ENCODE measurements at places on chromosomes 2 and 18.

DNA sequence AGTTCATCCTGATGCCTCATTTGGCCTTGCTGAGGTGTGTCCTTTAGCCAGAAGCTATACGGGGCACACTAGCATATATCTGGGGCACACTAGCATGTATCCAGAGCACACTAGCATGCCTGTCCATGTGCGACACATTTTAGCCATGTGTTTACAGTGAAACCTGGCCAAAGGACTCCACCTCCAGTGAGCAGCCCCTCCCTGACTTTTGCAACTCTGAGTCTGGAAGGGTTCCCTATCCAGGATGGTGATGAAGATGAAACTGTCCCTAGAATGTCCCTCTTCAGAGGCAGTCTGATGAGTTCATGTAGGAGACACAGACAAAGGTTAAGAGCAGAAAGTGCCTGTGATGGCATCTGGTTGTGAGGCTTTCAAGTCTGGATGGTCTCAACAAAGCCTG is 61.4 kb upstream of the LGALSL start:
- no peak for DNase-seq

DNA sequence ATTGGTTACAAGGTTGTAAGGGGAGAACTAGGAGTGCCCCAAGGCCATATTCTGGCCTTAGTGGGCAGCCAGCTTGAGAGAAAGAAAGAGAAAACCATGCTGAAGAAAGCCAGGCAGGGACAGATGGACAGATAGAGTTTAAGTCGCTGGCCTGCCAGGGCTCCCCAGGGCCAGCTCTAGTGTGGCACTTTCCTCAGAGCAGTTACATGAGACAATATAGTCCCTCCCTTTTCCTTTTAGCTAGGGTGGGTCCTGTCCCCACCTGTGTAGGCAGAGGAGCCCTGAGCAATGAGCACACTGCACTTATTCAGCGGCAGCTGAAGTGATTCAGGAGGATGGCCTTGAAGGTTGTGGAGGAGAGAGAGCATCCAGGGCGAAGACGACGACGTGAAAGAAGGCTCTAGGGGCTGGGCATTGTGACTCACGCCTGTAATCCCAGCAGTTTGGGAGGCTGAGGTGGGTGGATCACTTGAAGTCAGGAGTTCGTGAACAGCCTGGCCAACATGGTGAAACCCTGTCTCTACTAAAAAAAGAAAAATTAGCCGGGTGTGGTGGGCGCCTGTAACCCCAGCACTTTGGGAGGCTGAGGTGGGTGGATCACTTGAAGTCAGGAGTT is 152.0 kb upstream of the SLC1A4 start:
- DNase-seq, result peak; percentile 83

DNA sequence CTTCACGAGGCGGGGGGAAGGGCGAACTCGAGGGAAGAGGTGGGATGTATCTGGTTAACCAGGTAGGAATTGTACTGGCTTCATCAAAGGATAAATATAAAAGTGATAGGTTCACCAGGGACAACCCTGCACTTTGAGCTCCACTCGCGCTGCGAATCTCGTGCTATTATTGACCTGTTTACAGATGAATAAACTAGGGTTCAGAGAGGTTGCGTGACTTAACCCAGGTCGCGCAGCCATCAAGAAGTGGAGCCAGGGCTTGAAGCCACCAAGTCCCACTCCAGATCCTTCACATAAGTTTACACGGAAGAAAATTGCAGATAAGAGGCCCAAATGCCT is 1.4 kb upstream of the CYP1B1 start:
- DNase-seq, result no peak

DNA sequence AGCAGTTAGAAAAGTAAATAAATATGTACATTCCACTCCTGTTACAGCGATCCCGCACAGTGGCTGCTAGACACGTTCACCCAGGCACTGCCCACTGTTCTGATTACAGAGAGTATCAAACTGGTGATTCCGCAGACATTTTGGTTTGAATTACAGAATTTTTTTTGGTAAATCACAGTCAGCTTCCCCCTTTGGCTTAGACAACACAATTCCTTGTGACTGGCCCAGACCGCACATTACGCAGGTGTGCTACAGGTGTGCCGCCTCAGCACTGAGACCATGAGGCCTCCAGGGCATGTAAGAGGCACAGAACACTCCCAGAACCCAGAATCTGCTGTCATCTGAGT is 112.3 kb downstream of the PXDN start:
- no peak for DNase-seq

DNA sequence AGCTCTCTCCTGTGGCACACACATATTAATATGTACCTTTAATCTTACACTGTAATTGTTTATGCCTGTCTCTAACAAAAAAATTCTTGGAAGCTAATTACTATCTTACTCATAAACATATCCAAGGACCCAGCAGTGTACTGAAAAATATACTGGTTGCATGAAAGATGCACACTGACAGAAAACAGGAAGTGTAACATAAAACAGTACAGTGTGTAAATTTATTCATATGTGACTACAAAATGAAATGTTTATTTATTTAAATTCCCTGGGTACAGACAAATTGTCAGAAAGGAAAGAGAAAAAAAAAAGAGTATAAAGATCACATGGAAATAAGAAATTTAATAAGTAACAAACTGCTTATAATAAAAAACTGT is 28.5 kb downstream of the TMEM131 start:
- DNase-seq, result no peak

GRCh38 chr18:1150344-1150743 is 245.7 kb downstream of the ADCYAP1 start:
- DNase-seq, result no peak

DNA sequence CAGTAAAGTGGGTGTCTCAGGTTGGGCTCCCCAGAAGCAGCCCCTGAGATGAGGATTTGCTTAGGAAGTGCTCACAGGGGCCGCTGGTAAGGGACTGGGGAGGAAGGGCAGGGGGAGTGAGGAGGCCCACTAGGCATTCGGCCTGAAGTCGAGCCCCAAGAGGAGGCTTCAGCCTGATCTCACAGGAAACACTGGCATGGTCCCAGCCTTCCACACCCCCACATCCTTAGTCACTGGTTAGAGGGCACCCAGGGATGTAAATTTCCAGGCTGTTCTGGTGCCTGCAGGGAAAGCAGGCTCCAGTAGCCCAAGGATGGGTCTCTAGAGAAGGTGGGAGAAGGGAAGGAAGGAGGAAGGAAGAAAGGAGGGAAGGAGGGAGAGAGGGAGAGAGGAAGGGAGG is 22.4 kb upstream of the KCNK3 start:
- peak; percentile 91 for DNase-seq

DNA sequence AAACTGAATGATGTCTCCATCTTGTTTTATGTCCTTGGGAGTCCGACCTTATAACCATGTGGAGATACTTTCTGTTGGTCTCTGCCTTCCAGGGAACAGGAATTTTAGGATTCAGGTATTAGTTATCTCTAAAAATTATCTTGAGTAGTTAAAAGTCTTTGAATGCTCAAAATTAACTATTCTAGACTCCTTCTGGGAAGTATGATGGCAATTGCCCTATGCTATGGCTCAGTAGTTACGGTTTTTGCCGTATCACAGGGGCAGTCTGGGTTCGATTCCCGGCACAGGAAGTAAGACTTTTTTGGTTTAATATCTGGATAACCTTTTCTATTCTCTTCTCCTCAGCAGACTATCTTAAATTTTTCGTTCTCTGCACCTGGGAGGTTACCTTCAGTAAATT is 708.7 kb upstream of the LRATD1 start:
- no peak for DNase-seq

DNA sequence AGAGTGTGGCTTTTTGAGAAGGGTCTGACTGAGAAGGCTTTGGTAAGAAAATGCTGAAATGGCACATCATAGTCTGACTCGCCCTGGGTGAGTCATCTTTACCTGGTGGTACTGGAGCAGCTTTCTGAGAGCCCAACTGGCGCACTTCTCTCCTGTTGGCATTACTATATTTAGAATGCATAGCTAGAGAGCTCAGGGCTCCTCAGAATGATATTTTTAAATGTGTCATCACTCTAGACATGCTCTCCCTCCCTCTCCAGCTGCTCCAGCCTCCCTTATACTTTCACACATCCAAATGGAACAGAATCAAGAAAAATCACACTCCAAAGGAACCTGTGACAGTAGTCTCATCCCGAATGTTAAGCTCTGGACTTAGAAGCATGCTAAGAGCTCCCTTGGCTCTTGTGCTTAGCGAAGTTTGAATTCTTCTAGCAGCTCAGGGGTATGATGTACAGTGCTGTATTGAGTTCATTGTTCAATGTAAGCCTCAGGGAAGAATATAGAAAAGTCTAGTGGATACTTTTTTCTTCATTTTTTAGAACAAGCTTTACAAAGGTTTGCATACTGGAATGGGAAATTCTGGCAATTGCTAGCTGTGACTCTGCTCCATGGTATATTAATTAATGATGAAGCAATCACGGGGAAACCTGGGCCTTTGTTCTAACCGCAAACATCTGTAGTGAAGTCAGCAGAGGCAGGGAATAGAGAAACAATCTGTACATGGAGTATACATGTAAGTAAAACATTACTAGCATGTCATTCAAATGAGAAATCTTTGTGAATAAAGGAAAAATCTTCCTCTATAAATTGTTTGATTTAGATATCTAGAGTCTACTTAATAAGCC is 751.2 kb upstream of the NRXN1 start:
- DNase-seq, result peak; percentile 79

DNA sequence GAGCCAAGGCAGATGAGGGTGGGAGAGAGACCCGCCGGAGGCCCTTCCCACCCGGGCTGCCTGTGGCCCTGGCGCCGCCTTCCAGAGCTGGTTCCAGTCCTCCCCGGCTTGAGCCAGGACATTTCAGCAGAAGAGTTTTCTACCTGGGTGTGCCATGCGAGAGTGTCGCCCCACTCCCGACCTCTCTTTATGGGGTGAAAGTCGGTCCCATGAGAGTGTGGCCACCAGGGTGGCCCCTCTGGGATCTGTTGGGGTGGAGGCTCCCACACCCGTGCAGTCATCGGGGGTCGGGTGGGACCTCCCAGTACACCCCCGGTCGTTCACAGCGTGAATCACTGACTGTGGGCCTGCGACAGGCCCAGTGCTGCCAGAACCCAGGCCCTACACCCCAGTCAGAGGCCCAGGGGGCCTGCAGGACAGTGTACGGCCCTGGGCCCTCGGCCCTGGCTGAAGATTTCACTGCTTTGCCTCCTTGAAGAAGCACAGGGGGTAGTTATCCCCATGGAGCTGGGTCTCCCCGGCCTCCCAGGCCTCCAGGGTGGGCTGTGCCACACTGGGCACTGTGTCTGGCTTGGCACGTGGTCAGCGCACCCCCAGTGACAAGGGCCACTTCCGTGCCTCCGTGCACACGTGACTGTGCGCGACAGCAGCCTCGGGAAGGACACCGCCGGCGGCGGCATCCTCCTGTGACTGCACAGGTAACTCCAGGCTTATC is 5.9 kb downstream of the NFATC1 start:
- no peak for DNase-seq

DNA sequence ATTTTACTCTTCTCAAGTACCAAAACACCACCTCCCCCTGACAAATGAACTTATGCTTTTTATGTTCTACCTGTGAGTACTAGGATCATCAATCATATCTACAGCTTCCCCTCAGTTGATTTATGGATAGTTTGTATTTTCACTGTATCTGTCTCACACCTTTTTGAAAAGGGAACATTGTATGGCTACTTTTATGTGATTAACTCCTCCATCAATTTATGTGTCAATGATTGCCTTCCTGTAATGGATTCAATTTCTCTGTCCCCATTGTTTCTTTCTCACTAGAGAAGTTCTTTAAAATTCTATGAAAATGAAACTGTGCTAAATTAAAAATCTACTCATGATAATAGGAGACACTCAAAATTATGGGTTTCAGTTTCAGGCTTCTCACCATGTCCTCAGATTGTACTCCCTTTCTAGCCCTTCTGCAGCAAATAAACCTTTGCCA is 935.0 kb downstream of the TRIB2 start:
- DNase-seq, result no peak

DNA sequence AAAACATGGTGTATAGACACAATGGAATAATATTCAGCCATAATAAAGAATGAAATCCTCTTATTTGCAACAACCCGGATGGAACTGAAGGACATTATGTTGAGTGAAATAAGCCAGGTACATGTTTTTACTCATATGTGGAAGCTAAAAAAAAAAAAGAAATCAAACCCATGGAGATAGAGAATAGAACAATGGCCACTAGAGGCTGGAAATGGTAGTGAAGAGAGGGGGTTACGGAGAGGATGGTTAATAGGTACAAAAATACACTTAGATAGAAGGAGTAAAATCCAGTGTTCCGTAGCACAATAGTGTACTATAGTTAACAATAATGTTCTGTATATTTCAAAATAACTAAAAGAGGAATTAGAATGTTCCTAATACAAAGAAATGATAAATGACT is 12.8 kb upstream of the KIAA2012 start:
- peak; percentile 23 for DNase-seq

DNA sequence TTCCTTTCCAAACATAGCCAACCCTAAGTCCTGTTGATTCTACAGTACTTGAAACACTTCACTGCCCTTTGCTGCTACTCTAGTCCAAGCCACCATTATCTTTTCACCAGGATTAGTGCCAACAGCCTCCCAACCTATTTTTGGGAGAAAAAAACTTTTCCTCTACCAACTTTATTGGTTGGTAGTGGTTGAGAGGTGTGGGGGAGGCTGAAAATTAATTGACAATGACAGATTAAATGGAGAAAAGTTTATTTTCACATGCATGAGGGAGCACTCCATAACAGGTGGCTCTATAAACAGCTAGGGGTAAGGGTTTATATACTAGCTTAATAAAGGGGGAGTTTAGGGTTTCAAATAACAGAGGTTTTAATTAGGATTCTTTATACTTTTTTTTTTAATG is 37.8 kb upstream of the ITPRID2 start:
- no peak for DNase-seq

DNA sequence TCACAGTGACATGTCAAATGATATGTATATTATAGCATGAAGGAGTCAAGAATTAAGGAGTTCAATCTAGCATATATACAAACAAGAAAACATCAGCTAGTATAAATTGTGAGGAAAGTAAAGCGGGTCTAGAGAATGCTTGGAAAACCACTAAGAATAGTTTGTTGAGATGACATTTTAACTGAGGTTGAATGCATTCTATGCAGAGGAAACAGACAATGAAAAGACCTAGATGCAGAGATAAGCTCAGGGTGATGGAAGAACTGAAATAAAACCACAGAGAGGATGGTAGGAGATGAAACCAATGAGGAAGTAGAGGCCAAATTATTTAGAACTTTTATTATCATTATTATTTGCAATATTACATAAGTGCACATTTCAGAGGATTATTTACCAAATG is 803.6 kb upstream of the FANCL start:
- DNase-seq, result no peak

DNA sequence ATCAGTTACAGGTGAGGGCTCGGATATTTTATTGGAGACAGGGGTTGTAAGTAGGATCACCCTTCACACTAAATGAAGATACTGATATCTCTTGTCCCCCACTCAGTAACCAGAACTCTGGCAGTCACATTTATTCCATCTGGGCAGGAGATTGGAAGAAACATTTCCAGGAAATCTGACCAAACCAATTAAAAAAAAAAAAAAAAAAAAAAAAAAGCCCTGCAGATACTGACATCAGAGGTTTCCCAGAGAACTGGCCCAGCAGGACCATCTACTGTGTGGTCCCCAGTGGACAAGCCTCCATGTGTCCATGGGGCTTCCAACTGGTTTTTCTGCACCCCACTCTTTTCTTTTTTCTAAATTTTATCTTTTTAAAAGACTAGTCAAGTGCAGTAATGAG is 41.3 kb downstream of the SH2D6 start:
- no peak for DNase-seq

Measured in osteoblast (primary cell).